ENCODE measurements at places on chromosomes 3 and 15.

DNA sequence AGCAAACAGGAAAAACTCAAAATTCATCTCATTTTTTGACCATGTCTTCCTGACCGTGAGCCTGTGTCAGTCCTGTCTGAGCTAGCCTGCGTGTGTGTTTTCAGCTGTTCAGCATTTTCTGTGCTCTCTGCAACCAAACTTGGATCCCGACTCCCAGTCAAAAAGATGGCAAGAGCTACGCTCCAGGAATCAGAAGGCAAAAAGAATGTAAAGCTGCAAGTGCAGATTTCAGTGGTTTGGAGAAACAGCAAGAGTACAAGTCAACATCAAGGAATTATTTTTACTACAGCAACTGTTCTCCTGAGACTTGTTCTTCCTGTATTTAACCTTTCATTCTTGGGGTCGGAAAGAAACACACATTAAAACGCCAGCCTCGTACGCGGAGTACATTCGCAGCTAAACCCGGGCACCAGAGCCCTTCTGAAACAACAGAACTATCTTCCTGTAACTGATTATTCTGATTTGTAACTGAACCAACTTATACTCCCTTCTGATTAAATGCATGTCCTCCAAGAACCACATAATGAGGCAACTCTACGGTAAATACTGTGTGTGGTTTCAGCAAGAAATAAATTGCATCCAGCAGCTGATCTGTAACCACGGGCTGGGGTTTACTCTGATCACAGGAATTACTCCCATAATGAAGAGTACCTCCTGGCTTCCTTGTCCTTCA lies 107.4 kb downstream of the LRIG1 start:
- no peak for DNase-seq

GRCh38 chr3:34008191-34008590 lies 209.8 kb downstream of the PDCD6IP start:
- DNase-seq = no peak

DNA sequence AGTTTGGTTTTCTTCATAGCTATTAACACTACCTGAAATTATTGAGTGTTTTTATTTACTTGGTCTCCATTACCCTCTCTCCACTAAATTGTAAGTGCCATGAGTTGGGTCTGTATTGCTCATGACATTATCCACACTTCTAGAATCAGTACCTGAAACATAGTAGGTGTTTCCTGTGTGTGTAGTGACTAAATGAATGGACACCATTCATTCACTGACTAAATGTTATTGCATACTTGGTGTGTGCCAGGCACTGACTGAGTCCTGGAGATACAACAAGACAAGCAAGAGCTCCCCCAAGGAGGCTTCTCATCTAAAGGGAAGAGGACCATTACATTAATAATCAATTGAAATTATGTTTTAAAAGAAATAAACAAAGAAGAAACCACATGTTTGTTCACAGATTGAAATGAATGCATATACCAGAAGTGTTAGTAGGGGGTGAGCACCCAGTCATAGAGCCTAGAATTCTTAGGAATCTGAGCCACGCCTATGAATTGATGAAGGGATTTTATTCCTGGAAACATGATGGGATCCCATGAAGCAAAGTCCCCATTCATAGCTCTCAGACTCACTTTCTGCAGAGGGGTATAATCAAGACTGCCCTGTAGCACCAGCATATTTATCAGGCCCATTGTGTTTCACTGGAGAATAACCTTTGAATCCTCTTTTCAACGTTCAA lies 31.7 kb upstream of the ATOSA start:
- DNase-seq = no peak

- no peak for DNase-seq
Measured at GRCh38 chr3:8555113-8555661, 53.6 kb downstream of the LMCD1 start.

GRCh38 chr3:180804916-180805315 lies 107.6 kb upstream of the FXR1 start:
- peak; percentile 2 for DNase-seq
